Activated CD4-positive, alpha-beta memory T cell treated with anti-CD3 and anti-CD28 coated beads, Interleukin-2, amount 10 ng/mL, durations not matched to agents 7 days and 5 days (primary cell): ENCODE measurements at places on chromosomes 5 and 9.

DNA sequence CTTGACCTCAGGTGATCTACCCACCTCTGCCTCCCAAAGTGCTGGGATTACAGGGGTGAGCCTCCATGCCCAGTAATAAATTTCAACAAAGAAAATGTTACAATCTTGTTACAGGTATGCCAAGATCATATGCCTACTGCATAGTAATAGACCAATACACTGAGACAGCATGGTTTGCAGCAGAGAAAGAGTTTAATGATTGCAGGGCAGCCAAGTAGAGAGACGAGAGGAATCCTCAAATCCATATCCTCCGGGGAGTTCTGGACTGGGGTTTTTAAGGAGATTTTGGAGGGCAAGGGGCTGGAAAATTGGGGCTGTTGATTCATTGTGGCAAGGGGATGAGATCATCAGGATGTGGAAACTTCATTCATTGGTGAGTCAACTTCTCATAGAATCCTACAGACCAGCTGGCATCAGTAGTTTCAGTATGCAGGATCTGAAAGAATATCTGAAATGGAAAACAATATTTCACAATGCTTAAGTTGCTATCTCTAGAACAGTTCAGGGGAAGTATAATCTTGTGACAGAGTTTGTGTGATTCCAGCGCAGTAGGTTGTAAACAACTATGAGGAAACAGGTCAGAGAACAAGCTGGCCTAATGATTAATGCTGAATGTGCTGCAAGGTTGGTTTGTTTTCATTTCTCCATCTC is 14.8 kb upstream of the TUT7 start:
- H3K36me3 ChIP-seq = peaks cover 4% of the 10 kb centered on the region
- H3K27me3 ChIP-seq = peaks cover 12% of the 10 kb centered on the region
- no peak for DNase-seq
- no peak overlapping the region for H3K4me3 ChIP-seq
- no peak overlapping the region for H3K27ac ChIP-seq

- H3K27me3 ChIP-seq = no peaks in the 10 kb centered on the region
- H3K27ac ChIP-seq = no peak overlapping the region
- H3K4me3 ChIP-seq = no peak overlapping the region
- H3K4me1 ChIP-seq = no peaks in the 10 kb centered on the region
Observed at GRCh38 chr9:10403283-10403682, 209.5 kb downstream of the PTPRD start.

DNA sequence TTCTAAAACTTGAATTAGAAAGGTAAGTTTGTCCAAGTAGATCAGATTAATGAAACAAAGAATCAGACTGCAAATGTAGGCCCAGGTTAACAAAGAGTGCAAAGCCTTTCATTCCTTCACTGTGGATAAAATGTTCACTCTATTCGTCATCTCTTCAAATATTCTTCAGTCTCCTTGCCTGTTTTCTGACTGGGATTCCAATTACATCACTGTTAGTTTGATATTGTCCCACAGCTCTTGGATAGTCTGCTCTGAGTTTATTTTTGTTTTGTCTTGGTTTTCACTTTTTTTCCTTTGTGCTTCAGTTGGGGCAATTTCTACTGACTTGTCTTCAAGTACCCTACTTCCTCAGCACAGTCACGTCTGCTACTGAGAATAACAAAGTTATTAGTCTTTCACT is 38.5 kb upstream of the GZMA start:
- no peak for DNase-seq
- no peak overlapping the region for H3K4me3 ChIP-seq
- H3K4me1 ChIP-seq = peaks cover 70% of the 10 kb centered on the region
- H3K36me3 ChIP-seq = peaks cover 44% of the 10 kb centered on the region

- peaks cover 3% of the 10 kb centered on the region for H3K4me1 ChIP-seq
- H3K27me3 ChIP-seq = peaks cover 2% of the 10 kb centered on the region
- no peak overlapping the region for H3K27ac ChIP-seq
- peak; percentile 65 for DNase-seq
- no peak overlapping the region for H3K4me3 ChIP-seq
Observed at GRCh38 chr5:178279723-178280438, 47.3 kb upstream of the PHYKPL start.

GRCh38 chr5:97752871-97753270 is 569.8 kb upstream of the RIOK2 start:
- DNase-seq = no peak
- no peak overlapping the region for H3K27ac ChIP-seq
- no peaks in the 10 kb centered on the region for H3K36me3 ChIP-seq
- H3K4me3 ChIP-seq = no peak overlapping the region
- H3K27me3 ChIP-seq = no peaks in the 10 kb centered on the region

DNA sequence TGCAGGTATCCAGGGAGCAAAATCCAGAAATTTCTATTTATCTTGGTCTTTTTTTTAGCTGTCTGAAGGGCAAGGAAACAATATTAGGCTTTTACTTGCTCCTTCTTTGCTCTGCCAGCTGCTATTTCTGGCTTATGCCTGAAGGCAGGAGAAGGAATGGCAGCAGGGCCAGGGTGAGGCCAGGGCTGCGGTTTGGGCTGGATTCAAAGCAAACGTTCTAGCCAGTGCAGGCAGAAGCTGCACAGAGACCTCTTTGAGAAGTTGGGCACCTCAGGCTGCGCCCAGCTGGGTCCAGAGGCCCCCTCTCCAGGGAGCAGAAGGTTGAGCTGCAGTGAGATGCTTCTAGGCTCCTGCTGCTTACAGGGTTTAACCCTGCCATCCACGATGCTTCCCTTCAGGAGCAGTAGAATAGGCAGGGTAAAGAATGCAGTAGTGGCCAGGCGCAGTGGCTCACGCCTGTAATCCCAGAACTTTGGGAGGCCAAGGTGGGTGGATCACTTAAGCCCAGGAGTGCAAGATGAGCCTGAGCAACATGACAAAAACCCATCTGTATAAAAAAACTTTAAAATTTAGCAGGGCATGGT is 201.2 kb downstream of the ADCY2 start:
- no peak overlapping the region for H3K4me3 ChIP-seq
- no peak for DNase-seq
- no peaks in the 10 kb centered on the region for H3K4me1 ChIP-seq

- H3K27me3 ChIP-seq = no peaks in the 10 kb centered on the region
- H3K36me3 ChIP-seq = no peaks in the 10 kb centered on the region
- no peaks in the 10 kb centered on the region for H3K4me1 ChIP-seq
- no peak for DNase-seq
- no peak overlapping the region for H3K27ac ChIP-seq
Observed at GRCh38 chr5:158591301-158591863, 508.3 kb downstream of the EBF1 start.

GRCh38 chr5:22539762-22540161 is 313.4 kb downstream of the CDH12 start:
- DNase-seq = no peak
- no peak overlapping the region for H3K27ac ChIP-seq
- H3K27me3 ChIP-seq = no peaks in the 10 kb centered on the region
- H3K36me3 ChIP-seq = no peaks in the 10 kb centered on the region
- no peaks in the 10 kb centered on the region for H3K4me1 ChIP-seq

DNA sequence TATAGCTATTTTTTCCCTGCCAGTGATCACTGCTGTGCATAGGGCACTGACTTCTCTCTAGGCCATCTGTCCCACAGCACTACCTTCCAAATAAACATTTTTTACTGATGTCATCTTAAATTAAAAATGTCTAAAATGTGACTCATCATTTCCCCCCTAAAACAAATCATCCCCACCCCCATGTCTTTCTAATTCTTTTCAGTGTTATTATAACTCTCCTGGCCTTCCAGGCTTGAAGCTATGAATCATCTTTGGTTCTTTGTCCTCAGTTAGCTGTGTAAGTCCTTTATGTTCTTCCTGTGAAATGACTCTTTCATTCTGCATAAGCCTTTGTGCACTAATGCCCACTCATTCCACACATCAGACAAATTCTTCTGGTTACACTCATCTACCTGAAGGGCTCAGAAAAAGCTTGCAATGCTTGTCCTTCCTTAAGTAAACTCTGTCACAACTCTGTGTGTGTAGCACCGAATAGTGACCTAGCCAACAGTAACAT is 78.1 kb downstream of the CFAP95 start:
- H3K4me3 ChIP-seq = no peak overlapping the region
- H3K27me3 ChIP-seq = no peaks in the 10 kb centered on the region
- H3K36me3 ChIP-seq = no peaks in the 10 kb centered on the region
- H3K27ac ChIP-seq = no peak overlapping the region
- DNase-seq = no peak

GRCh38 chr5:44774279-44774880 is 34.4 kb upstream of the MRPS30 start:
- no peak overlapping the region for H3K27ac ChIP-seq
- H3K4me3 ChIP-seq = no peak overlapping the region
- H3K4me1 ChIP-seq = no peaks in the 10 kb centered on the region
- no peaks in the 10 kb centered on the region for H3K36me3 ChIP-seq
- H3K27me3 ChIP-seq = peaks cover 2% of the 10 kb centered on the region

DNA sequence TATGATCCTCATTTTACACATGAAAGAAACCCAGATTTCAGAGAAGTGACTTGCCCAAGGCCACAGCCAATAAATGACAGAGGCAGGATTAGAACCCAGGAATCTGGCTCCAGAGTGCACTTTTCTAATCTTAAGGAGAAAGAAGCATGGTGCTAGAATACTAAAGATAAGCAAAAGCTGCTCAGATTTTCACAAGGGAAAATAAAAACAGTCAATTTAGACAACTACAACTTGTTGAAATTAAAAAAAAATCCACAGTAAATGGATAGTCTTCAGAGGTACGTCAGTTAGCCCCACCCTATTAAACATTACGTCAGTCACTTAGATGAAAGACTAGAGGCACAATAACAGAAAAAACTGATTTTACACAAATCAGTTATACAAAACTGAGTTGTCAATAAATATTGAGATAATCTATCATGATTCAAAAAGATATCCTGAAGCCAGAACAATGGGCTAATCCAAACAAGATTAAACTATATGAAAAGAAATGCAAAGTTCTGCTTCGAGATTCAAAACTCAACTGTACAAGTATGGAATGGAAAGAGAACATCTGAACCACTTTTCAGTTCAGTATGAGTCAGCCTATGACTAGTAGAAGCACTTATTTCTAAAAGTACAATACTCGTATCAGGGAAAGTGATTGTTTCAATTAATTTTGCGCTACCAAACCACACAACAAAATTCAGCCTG is 9.3 kb downstream of the TMEM245 start:
- peaks cover 2% of the 10 kb centered on the region for H3K27me3 ChIP-seq
- H3K4me3 ChIP-seq = peak overlapping the region; percentile 2
- no peak for DNase-seq
- H3K27ac ChIP-seq = peak overlapping the region; percentile 40

DNA sequence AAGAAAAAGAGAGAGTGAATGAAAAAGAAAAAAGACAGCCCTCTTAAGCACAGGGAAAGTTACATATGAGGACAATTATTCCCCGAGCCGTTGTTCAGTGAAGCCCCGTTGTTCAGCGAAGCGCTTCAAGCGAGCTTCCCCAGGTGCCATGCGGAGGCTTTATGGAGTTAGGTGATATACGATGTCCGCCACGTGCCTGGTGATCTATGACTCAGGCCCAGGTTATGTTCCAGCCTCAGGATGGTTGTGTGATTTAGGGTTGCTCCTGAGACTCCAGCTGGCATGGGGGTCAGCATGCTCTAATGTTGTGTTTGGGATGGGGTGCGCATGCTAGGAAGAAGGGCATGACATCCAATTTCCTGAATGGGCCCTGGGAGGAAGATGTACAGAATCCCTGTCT is 365.6 kb downstream of the CDK5RAP2 start:
- no peaks in the 10 kb centered on the region for H3K36me3 ChIP-seq
- no peak overlapping the region for H3K4me3 ChIP-seq
- no peak overlapping the region for H3K27ac ChIP-seq
